ENCODE measurements at places on chromosomes 7 and 10. TPM values are rescaled to one million over a fixed set of nuclear protein-coding genes. Genes with fewer than 3 reads are reported as not detected.
A peak's percentile ranks its signal among the peaks of the same experiment; 100 is the strongest.

DNA sequence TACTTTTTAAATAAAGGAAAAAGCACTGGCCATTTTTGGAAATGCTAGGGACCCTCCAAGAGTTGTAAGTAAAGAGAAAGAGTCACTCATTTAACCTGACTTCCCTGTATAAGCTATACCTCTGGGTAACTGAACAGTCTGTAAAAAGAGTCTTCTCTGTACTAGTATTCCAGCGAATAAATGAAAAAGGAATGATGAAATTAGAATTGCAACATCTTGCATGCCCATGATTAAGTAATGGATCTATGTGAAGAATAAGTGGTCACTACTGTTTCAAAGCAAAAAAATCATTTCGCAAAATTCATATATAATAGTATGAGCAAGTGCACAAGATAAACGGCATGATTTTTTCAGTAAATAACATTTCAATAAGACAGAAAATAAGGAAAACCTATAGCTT is 116.8 kb downstream of the ZFAND4 start:
- no peak for DNase-seq

DNA sequence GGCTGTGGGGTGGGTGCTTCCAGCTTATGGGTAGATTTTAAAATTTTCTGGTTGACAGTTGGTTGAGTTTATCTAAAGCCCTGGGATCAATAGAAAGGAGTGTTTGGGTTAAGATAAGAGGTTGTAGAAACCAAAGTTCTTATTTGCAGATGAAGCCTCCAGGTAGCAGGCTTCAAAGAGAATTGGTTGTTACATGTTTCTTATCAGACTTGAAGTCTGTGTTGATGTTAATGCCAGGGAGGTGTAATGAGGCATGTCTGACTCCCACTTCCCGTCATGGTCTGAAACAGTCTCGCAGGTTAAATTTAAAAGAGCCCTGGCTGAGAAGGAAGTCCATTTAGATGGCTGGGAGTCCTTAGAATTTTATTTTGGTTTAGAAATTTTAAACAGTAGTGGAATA is 165.2 kb upstream of the TMEM72 start:
- no peak for DNase-seq

DNA sequence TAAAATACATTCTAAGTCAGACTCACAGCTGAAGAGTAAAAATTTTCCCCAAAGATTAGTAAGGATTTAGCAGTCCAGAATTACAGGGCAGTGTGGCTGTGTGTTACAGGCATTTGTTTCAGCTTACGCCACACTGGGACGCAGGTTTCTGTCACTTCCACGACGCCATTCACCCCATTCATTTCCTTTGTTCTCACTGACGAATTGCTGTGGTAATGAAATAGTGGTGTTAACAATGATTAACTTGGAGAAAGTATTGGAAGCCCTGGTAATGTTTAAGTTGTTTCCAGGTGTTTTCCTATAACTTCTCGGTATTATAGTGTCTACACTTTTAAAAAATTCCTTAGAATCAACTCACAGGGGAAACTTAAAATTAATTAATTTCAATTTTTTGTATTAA is 370.9 kb downstream of the SH2D4B start:
- no peak for DNase-seq

GRCh38 chr7:43700059-43700501 is 29.2 kb downstream of the COA1 start:
- DNase-seq = peak; percentile 75

GRCh38 chr7:129222064-129222463 is 2.8 kb upstream of the AHCYL2 start:
- DNase-seq = peak; percentile 17

DNA sequence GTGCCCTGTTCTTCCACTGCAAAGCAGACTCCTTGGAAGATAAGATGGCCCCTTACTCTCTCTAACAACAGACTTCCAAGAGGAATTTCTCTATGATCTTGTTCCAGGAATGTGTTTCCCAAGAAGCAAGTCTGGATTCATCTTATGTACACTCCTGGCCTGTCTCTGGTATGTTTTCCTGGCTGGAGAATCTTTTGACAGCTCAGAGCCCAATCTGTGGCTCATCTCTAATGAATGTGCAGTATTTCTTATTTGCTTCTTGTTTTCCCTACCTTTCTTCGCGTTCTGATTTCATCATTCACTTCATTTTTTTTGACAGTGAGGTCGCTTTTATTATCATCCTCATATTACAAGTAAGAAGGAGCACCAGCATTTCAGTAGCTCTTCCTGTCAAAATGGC is 53.0 kb upstream of the PITRM1 start:
- DNase-seq = no peak

DNA sequence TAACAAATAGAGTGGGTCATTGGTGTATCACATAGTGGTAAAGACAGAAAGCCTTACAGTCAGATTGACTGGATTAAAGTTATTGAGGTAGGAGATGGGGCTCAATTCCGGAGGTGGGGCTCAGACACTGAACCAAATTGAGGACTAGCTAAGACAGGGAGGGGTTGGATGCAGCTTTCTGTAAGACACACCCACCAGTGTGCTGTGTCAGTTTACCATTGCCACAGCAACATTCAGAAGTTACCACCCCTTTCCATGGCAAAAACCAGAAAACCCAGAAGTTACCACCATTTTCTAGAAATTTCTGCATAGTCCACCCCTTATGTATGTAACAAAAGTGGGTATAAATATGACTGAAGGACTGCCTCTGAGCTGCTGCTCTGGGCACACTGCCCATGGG is 167.6 kb upstream of the TMEM72 start:
- DNase-seq = no peak

GRCh38 chr7:151917791-151918509 is 38.3 kb upstream of the GALNTL5 start:
- DNase-seq = no peak

DNA sequence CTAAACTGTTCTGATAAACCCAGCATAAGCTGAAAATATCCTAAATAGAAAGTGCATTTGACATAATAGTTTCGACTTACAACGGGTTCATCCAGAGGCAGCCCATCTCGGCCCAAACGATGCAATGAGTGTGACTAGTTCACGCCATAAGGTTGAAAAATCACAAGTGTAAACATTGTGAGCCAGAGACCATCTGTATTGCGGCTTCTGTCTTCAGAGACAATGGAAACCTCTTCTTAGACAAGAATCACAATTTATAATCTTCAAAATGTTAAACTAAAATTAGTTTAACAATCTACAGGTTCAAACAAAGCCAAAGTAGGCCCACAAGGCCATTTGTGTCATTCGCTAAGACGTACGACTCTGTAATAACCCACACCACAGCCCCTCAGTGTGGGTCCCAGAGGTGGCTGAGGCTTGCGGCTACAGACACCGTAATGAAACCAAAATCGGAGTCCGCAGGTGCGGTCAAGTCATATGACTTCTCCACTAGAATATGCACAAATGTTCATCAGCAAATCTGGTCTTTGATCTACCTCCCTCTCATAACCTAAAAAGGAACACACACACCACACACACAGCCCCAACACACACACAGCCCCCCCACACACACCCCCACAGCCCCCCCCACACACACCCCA is 81.8 kb downstream of the DIP2C start:
- DNase-seq = no peak

DNA sequence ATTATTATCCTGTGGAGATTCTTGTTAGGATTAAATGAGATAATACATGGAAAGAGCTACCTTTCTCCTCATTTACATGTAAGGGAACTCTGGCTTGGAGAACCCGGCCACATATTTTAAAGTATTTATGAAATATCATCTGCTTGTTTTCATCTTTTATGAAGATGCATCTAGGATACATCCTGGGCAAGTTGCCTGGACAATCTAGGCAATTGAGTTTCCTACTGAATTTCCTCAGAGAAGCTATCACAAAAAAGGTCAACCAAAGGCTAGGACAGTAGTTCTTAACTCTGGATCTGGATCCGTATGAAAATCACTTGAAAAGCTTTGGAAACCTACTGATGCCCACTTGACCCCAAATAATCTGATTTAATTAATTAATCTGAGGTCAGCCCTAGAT is 140.7 kb downstream of the MTPAP start:
- no peak for DNase-seq

- DNase-seq = no peak
Observed at GRCh38 chr7:151345576-151346469, 4.2 kb downstream of the NUB1 start.

- DNase-seq = no peak
Observed at GRCh38 chr7:1555813-1556543, at the start of gene TMEM184A. Gene TMEM184A (minus strand): TSS chr7:1556205. CDS start chr7:1555484, 721 bp downstream.

- DNase-seq = peak; percentile 97
Observed at GRCh38 chr7:34128762-34129161, 223.4 kb downstream of the BMPER start.

- no peak for DNase-seq
Observed at GRCh38 chr10:133422807-133423771, 1.3 kb downstream of the SPRN start.

The HBP1 gene
- total RNA-seq = 52.0 TPM

The RPS24 gene
- 1,654 TPM for total RNA-seq

The SEMA3C gene
- 104 TPM for total RNA-seq

The OR2A42 gene
- not detected for total RNA-seq

The ANKRD22 gene
- 0.38 TPM for total RNA-seq

The GRID2IP gene
- total RNA-seq = not detected

The ADARB2 gene
- total RNA-seq = 0.11 TPM
